ENCODE measurements at places on chromosomes 5 and 9. TPM values are rescaled to one million over a fixed set of nuclear protein-coding genes. Genes with fewer than 3 reads are reported as not detected.

- H3K4me3 ChIP-seq = no peak overlapping the region
- no peaks in the 10 kb centered on the region for H3K36me3 ChIP-seq
- H3K4me1 ChIP-seq = no peaks in the 10 kb centered on the region
- H3K27ac ChIP-seq = no peak overlapping the region
- no peak for DNase-seq
Observed at GRCh38 chr9:19630760-19631159, 158.1 kb downstream of the SLC24A2 start.

DNA sequence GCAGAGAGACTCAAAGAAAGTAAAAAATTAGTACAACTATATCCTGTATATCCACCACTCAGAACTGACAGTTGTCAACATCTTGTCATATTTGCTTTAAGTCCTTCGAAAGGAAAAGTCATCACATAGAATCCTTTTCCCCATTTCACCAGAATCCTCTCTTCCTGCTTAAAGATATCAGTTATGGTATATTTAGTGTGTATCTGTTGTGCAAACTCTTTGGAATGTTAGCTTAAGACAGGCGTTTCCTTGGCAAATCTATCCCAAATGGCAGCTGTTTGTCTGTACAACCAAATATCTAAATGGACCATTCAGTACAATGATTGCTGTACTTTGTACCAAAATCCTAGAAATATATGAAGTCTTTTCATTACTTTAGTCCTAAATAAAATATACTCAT lies 98.5 kb downstream of the ITGA1 start:
- H3K4me3 ChIP-seq = no peak overlapping the region
- DNase-seq = no peak
- H3K27ac ChIP-seq = no peak overlapping the region
- H3K4me1 ChIP-seq = no peaks in the 10 kb centered on the region
- no peaks in the 10 kb centered on the region for H3K36me3 ChIP-seq
- no peaks in the 10 kb centered on the region for H3K27me3 ChIP-seq

GRCh38 chr5:1300581-1301083 lies 5.8 kb upstream of the TERT start:
- peaks cover 82% of the 10 kb centered on the region for H3K27me3 ChIP-seq
- DNase-seq = no peak
- no peak overlapping the region for H3K4me3 ChIP-seq
- H3K36me3 ChIP-seq = no peaks in the 10 kb centered on the region
- no peaks in the 10 kb centered on the region for H3K4me1 ChIP-seq

GRCh38 chr5:113240951-113241726 lies 193.7 kb downstream of the TSSK1B start:
- no peaks in the 10 kb centered on the region for H3K36me3 ChIP-seq
- no peak overlapping the region for H3K4me3 ChIP-seq
- H3K27ac ChIP-seq = no peak overlapping the region

- no peaks in the 10 kb centered on the region for H3K27me3 ChIP-seq
- H3K4me3 ChIP-seq = no peak overlapping the region
- no peaks in the 10 kb centered on the region for H3K4me1 ChIP-seq
- DNase-seq = no peak
- H3K36me3 ChIP-seq = 0 out of 2 replicates have a peak, but pooled peaks cover 2% of the 10 kb centered on the region
Observed at GRCh38 chr5:179368806-179369529, 23.7 kb upstream of the ADAMTS2 start.

DNA sequence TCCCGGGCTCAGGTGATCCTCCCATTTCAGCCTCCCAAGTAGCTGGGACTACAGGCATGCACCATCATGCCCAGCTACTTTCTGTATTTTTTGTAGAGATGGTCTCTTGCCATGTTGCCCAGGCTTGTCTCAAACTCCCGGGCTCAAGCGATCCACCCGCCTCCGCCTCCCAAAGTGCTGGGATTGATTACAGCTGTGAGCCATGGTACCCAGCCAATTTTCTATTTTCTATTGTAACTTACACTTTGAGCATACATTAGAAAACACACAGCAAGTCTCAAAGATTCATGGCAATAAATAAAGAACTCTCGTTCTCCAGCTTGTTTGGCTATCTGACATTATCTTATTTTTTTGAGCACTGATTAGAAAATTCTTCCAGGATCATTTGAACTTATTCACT lies 228.7 kb downstream of the ADAMTS6 start:
- no peaks in the 10 kb centered on the region for H3K27me3 ChIP-seq
- DNase-seq = no peak
- no peaks in the 10 kb centered on the region for H3K4me1 ChIP-seq
- H3K4me3 ChIP-seq = no peak overlapping the region
- no peak overlapping the region for H3K27ac ChIP-seq
- H3K36me3 ChIP-seq = no peaks in the 10 kb centered on the region

DNA sequence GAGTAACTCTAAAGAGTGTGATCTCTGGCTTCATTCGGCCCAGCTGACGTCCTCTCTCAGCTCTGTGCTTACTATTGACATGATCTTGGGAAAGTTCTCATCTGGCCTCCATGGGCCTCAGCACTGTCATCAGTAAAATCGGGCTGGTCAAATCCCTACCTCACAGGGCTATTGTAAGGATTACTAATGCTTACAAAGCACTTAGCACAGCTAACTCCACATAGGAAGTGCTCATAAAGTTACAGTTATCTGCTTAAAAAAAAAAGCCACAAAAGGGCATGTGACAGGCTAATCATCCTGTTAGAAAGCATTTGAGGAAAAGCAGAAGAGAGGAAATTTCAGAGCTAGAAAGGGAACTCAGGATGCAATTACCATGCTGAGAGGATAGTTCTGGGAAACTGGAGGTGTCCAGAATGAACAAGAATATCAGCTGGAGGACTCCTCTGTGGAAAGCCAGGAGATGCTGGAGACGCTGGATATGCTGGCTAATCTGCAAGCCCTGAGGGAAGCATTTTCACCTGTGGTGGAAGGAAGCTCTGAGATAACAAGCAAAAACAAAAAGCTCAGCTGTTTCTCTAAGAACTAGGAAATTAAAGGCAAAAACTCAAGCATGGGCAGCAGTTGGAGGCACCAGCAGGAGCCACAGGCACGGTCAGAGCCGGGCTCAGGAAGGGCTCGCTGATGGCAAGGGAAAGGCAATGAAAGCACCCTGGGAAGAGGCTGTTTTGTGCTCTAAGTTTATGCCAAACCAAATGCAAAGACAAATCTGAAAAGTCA lies 4.4 kb upstream of the BHMT start:
- H3K36me3 ChIP-seq = no peaks in the 10 kb centered on the region
- no peak for DNase-seq
- H3K4me1 ChIP-seq = no peaks in the 10 kb centered on the region
- no peak overlapping the region for H3K27ac ChIP-seq
- H3K4me3 ChIP-seq = no peak overlapping the region
- no peaks in the 10 kb centered on the region for H3K27me3 ChIP-seq

GRCh38 chr5:89346573-89346972 lies 463.6 kb upstream of the MEF2C start:
- no peaks in the 10 kb centered on the region for H3K27me3 ChIP-seq
- H3K36me3 ChIP-seq = no peaks in the 10 kb centered on the region
- H3K27ac ChIP-seq = no peak overlapping the region
- no peak overlapping the region for H3K4me3 ChIP-seq

DNA sequence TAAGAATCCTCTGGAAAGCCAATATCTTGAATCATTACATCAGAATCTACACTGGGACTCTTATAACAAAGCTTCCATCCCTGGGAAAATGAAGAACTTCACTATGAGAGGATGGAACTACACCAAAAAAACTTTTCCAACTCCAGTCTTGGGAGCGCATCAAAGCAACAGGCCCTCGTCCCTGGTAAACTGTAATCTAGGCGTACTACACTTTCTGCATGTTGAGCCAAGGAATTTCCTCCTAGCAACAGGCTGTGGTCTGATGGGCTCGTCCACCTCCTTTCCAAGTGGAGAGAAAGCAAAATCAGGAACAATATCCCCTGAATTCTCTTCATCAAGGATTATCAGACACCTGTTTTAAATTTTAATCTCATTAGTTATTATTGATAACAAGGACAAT lies 94.1 kb downstream of the NFIB start:
- no peaks in the 10 kb centered on the region for H3K27me3 ChIP-seq
- H3K4me1 ChIP-seq = peaks cover 14% of the 10 kb centered on the region
- H3K27ac ChIP-seq = no peak overlapping the region
- no peak overlapping the region for H3K4me3 ChIP-seq

- H3K4me3 ChIP-seq = peak overlapping the region; percentile 32
- H3K27ac ChIP-seq = no peak overlapping the region
- no peak for DNase-seq
- no peaks in the 10 kb centered on the region for H3K36me3 ChIP-seq
- no peaks in the 10 kb centered on the region for H3K27me3 ChIP-seq
Observed at GRCh38 chr9:129568560-129569501, 52.1 kb downstream of the C9orf50 start.

GRCh38 chr9:86516564-86516963 lies 162.4 kb upstream of the TUT7 start:
- no peak overlapping the region for H3K4me3 ChIP-seq
- no peaks in the 10 kb centered on the region for H3K36me3 ChIP-seq
- peaks cover 16% of the 10 kb centered on the region for H3K4me1 ChIP-seq

DNA sequence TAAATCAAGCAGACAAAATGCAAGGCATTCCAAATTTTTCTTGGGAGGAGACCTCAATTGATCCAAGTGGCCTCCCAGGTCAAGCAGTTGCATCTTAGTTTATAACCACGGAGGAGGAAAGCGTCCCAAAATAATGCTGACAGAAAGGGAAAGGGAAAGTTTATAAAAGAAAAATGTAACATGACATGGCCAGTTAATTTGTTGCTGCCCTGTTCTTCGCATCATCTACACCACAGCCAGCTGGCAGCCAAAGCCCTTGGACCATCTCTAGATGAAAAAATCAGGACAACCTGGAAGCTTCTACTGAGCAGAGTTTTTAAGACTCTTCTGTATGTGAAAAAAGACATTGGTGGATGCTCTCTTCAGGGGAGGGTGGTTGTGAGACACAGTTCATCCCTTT lies 128.8 kb upstream of the FBXL7 start:
- H3K4me1 ChIP-seq = no peaks in the 10 kb centered on the region
- H3K27ac ChIP-seq = no peak overlapping the region
- H3K36me3 ChIP-seq = no peaks in the 10 kb centered on the region

GRCh38 chr9:126056312-126057021 lies 270.2 kb upstream of the MVB12B start:
- DNase-seq = no peak
- H3K4me3 ChIP-seq = no peak overlapping the region
- H3K27ac ChIP-seq = no peak overlapping the region
- peaks cover 15% of the 10 kb centered on the region for H3K27me3 ChIP-seq
- no peaks in the 10 kb centered on the region for H3K36me3 ChIP-seq

- H3K36me3 ChIP-seq = no peaks in the 10 kb centered on the region
- no peak for DNase-seq
Observed at GRCh38 chr9:117725426-117725887, 21.3 kb downstream of the TLR4 start.

GRCh38 chr9:94922098-94922607 lies 195.7 kb downstream of the AOPEP start:
- H3K27ac ChIP-seq = peak overlapping the region; percentile 94
- H3K36me3 ChIP-seq = peaks cover 27% of the 10 kb centered on the region
- peak; percentile 86 for DNase-seq
- peaks cover 58% of the 10 kb centered on the region for H3K4me1 ChIP-seq

DNA sequence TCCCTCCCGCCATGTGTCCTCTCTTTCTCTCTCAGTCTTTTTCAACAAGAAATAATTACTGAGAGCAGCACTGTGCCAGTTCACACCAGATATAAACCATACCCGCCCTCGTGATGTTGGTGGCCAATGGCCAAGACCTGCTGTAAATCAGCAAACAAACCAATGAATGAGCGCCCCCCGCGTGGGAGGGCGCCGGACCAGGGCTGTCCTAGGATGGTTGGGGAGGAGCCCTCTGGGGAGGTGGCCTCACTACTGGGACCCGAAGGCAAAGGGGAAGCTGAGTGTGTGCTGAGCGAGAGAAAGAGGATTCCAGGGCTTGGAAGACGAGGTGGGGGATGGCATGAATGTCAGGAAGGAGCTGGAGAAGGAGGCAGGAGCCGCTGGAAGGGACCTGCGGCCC lies 51.2 kb upstream of the BARHL1 start:
- no peak for DNase-seq
- H3K36me3 ChIP-seq = no peaks in the 10 kb centered on the region
- no peak overlapping the region for H3K4me3 ChIP-seq
- H3K27ac ChIP-seq = no peak overlapping the region
- peaks cover 29% of the 10 kb centered on the region for H3K27me3 ChIP-seq
- no peaks in the 10 kb centered on the region for H3K4me1 ChIP-seq

- no peaks in the 10 kb centered on the region for H3K27me3 ChIP-seq
- DNase-seq = peak; percentile 93
- peak within 1 kb of the TSS; percentile 67 for H3K27ac ChIP-seq
- peaks cover 26% of the 10 kb centered on the region for H3K36me3 ChIP-seq
Observed at GRCh38 chr9:134641173-134641989, at the start of gene COL5A1. TSS of gene COL5A1 (plus strand) at chr9:134641803. CDS start at chr9:134642188, 385 bp downstream.

DNA sequence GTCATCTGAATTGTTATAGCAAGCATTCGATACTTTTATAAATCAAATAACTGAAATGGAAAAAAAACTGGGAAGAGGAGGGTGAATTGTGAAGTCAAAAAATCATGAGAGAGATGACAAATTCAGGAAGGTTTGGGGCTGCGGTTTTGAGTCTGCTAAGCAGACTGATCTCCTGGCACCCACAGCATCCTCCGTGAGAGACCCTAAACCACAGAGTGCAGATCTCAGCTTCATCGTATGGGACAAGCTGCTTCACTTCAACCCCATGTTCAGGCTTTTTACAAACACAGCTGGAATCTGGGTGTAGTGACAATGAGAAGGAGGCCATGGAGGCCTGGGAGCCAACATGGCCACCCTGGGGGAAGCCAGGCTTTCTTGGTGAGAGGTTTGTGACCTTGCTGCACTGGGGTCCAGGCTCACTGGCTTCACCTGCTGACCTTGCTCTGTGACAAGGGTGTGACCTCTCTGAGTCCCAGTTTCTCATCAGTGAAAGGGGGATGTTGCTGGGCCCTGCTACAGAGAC lies 19.4 kb downstream of the USP20 start:
- H3K4me1 ChIP-seq = no peaks in the 10 kb centered on the region
- H3K36me3 ChIP-seq = peaks cover 4% of the 10 kb centered on the region
- no peak overlapping the region for H3K27ac ChIP-seq
- DNase-seq = no peak
- H3K27me3 ChIP-seq = no peaks in the 10 kb centered on the region
- no peak overlapping the region for H3K4me3 ChIP-seq

Gene FBP1
- not detected for total RNA-seq

Gene TMEM171
- 4.5 TPM for total RNA-seq

Gene STPG3
- total RNA-seq = not detected

Gene SPATA31A3
- not detected for total RNA-seq

Gene HTR4
- not detected for total RNA-seq

Gene TNFSF8
- total RNA-seq = not detected

Gene PKD2L2
- total RNA-seq = not detected

Gene GFRA3
- not detected for total RNA-seq

Gene NIPAL4
- not detected for total RNA-seq
